ENCODE measurements at places on chromosomes 1 and 21.

- no peak for DNase-seq
Measured at GRCh38 chr1:183571678-183572268, 18.5 kb downstream of the NCF2 start.

GRCh38 chr1:85576266-85576641 lies 4.3 kb upstream of the CCN1 start:
- DNase-seq: no peak

DNA sequence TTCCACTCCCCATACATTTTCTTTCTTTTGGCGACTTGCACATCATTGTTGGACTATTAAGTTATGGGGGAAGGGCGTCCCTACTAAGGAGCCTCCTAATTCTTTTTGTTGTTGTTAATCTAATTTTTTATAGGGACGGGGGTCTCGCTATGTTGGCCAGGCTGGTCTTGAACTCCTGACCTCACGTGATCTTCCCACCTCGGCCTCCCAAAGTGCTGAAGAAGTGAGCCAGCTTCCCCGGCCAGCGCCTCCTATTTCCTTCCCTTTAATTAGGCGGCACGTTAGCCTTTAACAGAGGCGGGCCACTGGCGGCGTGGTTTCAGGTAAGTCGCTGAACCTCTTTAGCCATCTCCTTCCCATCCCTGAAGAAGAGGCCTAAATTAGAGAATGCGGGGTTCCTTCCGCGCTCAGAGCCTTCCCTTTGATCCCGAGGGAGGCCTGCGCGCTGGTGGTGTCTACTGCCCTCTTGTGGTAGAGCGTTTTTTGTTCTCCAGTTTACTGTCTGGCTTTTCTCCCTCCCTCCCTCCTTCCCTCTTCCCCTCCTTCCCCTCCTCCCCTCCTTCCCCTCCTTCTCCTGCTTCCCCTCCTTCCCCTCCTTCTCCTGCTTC lies 38.1 kb downstream of the TNFRSF9 start:
- peak; percentile 37 for DNase-seq

DNA sequence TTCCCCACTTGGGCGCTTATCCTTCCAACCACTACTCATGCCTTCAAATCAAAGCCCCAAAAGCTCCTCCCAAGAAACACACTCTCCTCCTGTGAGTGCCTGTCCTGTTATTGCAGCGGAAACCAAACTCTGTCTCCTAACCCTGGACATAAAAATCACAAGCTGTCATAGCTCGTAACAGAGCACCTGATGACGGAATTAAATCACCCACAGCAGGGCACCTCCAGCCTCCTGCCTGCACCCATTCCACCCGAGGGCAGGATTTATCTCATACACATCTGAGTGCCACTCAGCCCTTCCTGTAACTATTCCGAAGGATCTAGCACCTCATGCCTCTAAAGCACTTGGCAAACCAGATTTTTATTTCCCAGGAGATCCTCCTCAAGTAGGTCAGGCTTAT lies 100.9 kb downstream of the ASTN1 start:
- no peak for DNase-seq

DNA sequence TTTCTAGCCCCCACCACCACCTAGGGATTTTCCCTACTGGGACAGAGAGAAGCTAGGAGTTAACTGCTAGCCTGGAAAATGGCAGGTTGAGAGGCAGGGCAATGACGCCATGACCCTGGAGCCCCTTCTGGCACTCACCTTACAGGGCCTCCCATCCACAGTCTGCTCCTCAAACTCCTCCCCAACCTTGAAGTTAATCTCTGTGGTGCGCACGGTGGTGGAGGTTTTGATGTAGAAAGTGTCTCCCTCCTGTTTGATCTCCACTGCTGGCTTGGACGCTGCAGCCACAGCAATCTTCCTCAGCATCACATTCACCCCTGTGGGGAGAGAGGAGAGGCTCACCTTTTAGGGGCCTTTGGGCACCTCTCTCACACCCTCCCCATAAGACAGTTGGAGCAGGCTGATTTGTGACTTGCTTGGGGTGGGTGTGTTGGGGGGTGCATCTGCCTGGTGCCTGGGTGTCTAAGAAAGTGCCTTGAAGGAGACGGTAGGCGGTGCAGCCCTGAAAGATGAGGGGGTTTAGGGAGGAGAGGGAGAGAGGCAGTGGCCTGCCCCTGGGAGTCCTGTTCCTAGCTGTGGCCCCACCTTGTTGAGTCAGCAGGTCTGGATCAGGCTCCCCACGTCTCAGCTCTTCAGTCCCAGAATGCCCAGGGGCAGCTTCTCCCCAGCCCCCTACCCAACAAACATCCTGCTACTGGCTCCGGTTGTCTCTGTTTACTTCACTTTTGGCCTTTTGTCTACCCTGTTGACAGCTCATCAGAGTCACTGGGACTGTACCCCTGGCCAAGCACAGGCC lies 4.4 kb downstream of the CRABP2 start:
- no peak for DNase-seq

DNA sequence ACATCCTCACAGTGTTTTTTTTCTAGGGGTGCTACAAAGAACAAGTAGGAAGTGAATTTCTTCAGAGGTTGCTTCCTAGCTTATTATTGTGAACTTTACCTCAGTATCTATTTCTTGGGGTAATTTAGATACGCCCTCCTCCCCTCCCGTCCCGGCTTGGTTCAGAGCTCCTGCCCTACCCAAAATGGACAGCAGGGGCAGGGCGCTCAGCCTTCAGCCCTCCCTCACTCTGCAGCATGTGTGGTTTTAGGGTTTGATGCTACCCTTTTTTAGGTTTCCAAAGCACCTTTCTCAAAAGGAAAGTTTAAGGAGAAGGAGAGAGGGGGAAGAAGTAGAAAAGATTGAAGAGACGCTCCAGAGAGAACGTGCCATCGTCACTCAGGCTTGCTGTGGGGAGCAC lies 16.9 kb upstream of the POGK start:
- DNase-seq: no peak

DNA sequence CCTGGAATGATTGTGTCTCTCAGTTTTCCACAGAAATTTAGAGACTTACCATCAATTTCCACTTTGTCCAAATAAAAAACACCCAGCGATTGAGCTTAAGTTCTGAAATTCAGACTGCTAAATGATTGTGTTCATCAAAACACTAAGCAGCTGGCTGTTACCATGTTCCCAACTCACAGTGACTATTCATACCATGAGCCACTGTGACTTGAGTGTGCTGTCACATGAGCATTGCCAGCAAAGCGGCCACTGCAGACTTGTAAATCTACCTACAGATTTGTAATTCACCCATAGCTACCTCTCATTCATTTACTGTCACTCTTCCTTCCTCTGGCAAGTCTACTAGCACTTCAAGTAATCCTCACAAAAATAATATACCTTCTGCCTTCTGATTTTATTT lies 17.2 kb upstream of the PRKAB2 start:
- DNase-seq: no peak

DNA sequence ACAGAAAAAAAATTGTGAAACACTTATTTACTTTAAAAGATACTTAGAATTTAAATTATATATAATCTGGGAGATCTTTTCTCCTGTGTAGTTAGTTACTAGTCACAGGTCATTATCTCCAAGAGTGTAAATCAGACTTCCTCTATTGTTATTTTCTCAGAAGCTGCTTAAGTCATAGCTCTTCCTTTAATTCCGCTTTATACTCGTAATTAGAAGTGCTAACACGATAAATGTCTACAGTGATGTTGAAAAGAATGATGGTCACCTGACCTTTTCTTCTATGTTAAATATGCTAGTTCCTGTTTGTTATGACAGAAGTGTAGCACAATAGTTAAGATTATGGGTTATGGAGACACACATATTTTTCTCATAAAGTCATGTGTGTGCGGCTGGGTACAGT lies 123.6 kb downstream of the TGFB2 start:
- DNase-seq: no peak

- no peak for DNase-seq
Measured at GRCh38 chr1:29653034-29653810, 416.9 kb downstream of the PTPRU start.

GRCh38 chr1:2585318-2586092 lies 1.1 kb upstream of the PRXL2B start:
- DNase-seq: no peak

- peak; percentile 50 for DNase-seq
Measured at GRCh38 chr1:227788271-227789083, 27.0 kb upstream of the PRSS38 start.

Measured in NCI-H748 treated with DMSO at 0.1 percent for 48 hours (cell line).